ENCODE measurements at places on chromosomes 1 and 21.

DNA sequence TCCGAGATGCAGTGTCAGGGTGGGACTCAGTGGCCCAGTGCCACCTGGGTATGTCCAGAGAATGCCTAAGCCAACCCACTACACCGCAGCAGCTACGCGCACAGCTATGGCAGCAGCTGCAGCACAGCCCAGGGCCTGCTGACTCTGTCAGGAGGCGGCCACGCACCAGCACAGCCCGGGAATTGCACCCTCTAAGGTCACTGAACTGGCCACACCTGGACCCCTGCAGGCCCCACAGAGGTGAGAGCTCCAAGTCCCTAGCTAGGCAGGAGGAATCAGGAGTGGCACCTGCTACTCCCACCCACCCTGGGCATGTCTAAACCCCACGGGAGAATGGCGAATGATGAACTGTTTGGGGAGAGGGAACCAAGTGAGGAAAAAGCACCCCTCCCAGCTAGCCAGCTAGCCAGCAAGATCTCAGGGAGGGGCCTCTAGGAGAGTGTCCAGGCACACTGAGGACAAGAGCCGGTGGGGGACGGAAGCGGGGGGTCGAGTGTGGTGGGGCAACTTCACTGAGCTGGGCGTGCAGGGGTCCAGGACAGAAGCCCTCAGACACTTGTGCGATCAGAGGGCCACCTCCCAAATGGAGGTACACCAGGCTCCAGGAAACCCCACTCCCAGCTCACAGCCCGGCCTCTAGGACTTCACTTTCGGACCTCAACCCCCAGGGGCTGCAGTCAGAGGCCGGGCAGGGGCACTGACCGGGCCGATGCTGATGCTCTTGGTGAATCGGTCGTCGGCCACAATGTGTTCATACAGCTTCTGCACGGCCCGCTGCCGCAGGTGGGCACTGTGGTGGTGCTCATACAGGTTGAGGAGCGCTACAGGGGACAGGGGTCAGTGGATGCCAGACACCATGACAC is 13.9 kb downstream of the LSS start:
- DNase-seq = no peak

DNA sequence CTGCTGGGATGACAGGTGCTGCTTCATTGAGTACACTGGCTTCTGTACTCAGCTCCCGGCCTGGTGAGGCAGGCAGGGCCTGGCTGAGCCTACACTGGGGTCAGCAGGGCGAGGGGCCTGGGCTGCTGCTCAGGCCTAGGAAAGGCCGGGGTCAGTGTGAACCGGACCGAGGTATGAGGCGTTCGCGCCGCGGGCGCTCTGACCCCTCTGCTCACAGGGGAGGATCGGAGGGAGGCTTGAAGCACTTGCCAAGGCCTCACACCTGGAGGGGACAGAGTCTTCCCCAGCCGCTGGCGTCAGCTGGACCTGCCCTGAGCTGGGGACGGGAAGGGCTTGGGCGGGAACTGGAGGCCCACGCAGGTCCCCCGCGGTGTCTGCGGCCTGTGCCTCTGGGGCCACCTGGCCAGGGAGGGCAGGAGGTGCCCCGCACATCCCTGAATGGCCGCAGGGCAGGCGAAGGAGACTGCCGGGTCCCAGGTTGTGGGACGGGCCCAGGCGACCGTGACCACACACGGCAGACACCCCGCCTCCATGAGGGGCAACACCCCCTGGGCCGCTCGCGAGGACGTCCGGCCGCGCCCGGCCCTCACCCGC is 466 bp downstream of the PEX10 start:
- DNase-seq = peak; percentile 24

GRCh38 chr1:24609949-24610517 is 33.1 kb upstream of the SRRM1 start:
- no peak for DNase-seq

DNA sequence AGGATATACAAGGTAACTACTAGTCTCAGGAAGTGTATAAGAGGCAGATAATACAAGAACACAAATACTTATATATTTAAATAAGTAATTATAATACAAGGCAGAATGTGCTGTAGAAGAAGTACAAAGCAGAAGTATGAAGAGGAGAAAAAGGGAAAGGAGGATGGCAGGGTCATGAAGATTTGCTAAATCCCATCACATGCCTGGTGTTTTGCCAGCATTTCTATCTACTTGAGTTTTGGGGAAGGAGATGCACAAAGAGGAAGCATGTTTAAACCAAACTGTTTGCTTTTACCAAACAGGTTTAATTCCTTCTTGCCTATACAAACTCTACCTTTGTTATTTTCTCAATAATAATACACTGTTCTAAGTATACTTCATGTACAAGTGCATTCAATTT is 60.9 kb upstream of the PODN start:
- DNase-seq = no peak

- DNase-seq = no peak
These were observed 6.3 kb upstream of the PHTF1 start for GRCh38 chr1:113765306-113766230.

- no peak for DNase-seq
These were observed 59.6 kb downstream of the RNF187 start for GRCh38 chr1:228546541-228547463.

DNA sequence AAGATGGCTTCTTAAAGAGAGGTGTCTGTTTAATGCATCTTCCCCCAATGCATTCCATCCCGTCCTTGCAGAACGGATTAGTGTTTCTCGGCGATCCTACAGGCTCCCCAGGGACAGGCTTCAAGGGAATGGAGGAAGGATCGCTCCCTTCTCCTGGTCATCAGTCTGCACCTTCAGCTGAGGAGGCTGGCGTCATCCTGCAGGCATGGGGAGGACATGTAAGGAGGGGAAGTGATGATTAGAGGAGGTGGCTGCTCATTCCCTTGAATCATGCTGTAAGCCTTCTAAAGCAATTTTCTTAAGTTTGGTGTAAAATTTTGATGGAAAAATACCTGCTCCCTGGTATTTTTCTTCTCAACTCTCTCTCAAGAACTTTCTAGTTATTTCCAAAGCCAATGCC is 603.6 kb downstream of the NPHP4 start:
- no peak for DNase-seq

DNA sequence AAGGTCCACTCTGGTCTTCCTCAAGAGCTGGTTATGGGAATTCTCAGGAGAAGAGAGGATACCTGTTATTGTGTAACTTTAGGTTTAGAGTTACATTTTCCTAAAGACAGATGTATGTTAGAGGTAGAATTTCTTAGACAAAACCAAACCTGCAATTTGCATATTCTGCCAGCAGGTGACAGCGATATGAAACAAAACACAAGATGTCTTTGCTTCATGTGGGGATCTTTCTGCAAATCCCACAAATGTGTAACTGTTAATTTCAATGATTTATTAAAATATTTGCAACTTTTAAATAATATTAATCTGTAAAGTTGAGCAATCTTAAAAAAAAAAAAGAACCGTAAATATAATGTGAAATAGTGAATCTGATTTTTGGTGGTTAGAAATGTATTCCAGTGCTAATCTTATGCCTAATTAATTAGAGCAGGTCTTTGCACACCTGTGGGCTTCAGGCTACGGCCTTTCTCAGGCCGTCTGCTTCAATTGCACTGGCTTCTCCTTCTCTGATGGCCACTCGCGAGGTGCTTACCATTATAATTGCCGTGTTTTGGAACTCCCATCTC is 33.4 kb downstream of the FAM78B start:
- peak; percentile 6 for DNase-seq

GRCh38 chr1:112060261-112060660 is 70.8 kb upstream of the KCND3 start:
- DNase-seq = no peak

DNA sequence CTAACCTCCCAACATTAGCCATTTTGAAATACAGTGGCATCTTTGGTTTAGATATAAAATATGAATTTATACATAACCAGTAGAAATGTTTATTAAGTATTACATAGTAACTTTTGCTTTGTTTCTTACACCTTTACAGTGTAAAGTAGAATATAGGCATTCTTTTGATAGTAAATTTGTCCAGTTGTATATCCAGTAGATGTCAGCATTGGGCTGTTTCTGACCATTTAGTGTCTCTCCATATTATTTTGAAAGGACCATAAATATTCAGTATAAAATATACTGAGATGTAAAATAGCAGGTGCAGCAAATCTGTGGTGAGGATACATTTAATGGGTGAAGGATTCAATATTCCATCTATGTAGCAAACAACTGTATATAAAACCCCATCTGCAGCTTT is 115.8 kb upstream of the ZRANB2 start:
- DNase-seq = no peak

DNA sequence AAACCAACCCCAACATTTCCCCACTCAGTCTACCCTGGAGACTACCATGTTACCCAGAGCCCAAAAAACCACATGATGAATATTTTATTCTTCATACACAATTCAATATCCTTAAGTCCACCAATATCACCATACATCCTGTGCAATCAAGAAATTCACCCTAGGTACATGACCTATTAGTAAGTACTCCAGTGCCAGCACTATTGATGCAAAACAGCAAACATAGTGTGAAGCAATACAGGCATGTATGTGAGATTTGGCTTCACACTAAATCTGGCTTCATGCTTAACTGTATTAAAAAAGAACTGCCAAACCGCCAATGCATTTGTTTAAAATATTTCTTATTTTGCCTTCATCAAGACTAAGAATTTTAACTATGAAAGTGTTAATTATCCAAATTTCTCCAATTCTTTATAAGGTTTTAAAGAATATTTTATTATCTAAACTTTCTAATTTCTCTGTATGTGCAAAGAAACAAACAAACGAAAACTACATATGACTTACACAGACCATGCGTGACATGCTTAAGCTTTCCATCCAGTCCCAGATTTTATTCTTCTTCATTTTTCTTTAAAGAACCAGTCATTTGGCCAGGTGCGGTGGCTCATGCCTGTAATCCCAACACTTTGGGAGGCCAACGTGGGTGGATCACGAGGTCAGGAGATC is 22.4 kb upstream of the TMEM125 start:
- no peak for DNase-seq

DNA sequence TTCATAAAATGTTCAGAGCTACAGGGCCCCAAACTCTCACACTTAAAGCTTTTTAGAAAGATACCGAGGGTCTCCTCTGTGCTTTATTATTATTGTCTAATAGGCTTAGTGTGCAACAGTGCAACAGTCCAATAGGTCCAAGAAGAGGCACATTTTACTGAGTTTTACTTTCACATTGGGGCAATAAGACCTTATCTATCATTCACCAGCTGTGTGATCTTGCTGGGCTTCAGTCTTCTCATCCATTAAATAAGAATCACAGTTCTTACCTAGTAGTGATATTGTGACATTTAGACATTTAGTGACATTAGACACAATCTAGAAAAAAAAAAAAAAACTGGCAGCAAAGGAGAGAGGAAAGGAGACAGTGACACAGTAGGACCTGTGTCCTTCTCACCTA is 175.8 kb upstream of the NFIA start:
- DNase-seq = no peak

- DNase-seq = no peak
These were observed 114.8 kb downstream of the DNAH14 start for GRCh38 chr1:225044258-225044657.

GRCh38 chr1:207288315-207288714 is 33.2 kb upstream of the CD55 start:
- no peak for DNase-seq

All from activated CD4-positive, alpha-beta T cell treated with anti-CD3 and anti-CD28 coated beads, Interleukin-2, Interleukin-4, amounts not matched to agents 100 ng/mL and 50 ng/mL, durations not matched to agents 16 hours and 8 hours (primary cell).